ENCODE measurements at places on chromosomes 2 and 18.

- no peaks in the 10 kb centered on the region for H3K36me3 ChIP-seq
- no peak overlapping the region for H3K4me3 ChIP-seq
- no peak overlapping the region for H3K27ac ChIP-seq
- H3K4me1 ChIP-seq, result no peaks in the 10 kb centered on the region
- H3K27me3 ChIP-seq, result peaks cover 13% of the 10 kb centered on the region
- no peak for DNase-seq
Observed at GRCh38 chr2:234955091-234955591, 3.3 kb downstream of the SH3BP4 start.

DNA sequence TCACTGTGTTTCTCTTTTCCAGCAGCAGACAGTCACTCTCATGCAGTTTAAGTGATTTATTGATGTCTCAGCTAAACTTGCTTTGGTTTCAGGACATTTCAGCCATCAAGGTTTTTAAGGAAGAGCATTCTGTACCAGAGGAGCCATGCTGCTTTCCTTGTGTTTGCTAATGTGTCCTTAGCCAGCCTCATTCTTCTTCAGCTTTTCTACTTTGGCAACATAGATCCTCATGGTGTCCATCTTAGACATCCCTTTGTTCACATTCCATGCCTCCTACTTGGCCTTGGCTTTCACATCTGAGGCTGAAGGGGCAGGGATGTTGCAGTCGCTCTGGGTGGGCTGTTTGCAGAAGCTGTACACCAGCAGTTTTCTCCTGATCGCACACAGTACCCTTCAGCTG lies 68.2 kb downstream of the OTX1 start:
- no peak for DNase-seq
- peaks cover 4% of the 10 kb centered on the region for H3K36me3 ChIP-seq
- H3K27ac ChIP-seq, result no peak overlapping the region
- no peaks in the 10 kb centered on the region for H3K4me1 ChIP-seq
- no peak overlapping the region for H3K4me3 ChIP-seq

DNA sequence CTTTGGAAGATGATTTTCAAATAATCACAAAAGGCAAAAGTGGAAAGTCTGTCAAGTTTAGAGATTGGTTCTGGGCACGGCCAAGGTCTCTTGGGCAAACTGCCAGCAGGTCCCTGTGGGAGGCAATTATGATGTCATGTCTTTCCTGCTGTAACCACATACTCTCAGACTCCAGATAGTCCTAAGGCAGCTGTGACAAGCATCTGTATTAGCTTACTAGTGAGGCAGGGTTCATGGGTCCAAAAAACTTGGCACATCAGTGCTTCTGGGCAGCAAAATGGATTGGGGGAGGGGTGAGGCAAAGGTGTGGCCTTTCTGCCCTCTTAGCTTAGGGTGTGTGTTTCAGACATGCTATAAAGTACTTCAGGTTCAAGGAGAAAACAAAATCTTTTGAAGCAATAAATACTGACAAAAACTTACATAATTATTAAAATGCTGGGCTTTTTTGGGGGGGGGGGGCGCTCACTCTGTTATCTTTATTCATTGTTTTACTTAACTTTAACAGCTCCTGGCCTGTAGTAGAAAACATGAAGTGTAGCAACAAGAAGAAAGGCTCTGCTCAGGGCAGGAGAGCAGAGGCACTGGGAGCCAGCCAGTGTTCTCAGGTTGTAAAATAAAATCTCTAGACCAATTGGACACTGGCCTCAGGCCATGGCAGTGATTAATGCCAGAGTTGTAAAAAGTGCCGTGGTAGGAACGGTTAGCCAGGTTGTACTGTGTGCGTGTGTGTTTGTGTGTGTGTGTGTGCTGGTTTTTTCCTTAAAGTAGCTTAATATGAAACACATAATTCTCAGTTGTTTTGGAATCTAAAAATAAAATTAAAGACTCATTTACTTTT lies 14.3 kb upstream of the TANC1 start:
- no peak overlapping the region for H3K4me3 ChIP-seq
- H3K4me1 ChIP-seq, result peaks cover 19% of the 10 kb centered on the region
- peak; percentile 82 for DNase-seq
- H3K27me3 ChIP-seq, result no peaks in the 10 kb centered on the region
- H3K36me3 ChIP-seq, result no peaks in the 10 kb centered on the region

DNA sequence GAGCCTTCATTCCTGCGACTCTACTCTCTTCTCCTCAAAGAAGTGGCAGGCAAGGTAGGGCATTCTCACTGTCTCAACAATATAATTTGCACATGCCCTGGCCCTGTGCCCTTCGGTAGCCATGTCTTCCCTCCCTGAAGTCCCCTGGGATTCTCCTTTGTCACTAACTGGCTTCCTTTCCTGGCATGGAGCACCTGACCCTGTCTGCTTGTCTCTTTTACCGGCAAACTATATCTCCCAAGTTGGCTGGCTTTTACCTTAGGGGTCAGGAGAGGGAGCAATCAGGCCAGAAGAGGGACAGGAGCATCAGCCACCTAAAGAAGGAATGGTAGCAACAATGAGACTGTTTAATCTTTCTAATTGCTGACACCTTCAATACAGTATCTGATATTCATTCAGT lies 51.9 kb upstream of the RMDN2 start:
- no peak for DNase-seq
- no peaks in the 10 kb centered on the region for H3K4me1 ChIP-seq
- no peaks in the 10 kb centered on the region for H3K36me3 ChIP-seq
- no peak overlapping the region for H3K4me3 ChIP-seq
- H3K27ac ChIP-seq, result no peak overlapping the region

DNA sequence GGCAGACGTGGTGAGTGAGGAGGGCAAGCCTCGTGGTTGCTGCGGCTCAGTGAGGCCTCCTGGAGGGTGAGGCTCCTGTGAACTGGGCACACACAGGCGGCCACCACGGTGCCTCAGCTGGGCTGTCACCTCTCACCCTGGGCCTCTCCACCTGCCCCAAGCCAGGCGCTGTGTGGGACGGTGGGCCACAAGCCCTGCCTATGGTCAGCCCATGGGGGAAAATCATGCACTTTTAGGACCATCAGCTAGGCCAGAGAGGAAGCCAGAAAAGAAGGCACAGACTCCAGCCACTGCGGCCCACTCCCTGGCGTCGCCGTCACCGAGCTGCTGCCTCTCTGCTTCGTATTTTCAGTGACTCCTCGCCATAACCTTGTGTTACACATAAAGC lies 28.5 kb upstream of the HS6ST1 start:
- H3K4me1 ChIP-seq, result no peaks in the 10 kb centered on the region
- no peaks in the 10 kb centered on the region for H3K27me3 ChIP-seq
- H3K27ac ChIP-seq, result no peak overlapping the region
- H3K4me3 ChIP-seq, result no peak overlapping the region
- no peak for DNase-seq

Measured in DND-41 (cell line).